Stimulated activated CD4-positive, alpha-beta T cell treated with anti-CD3 and anti-CD28 coated beads, Interleukin-1b, Interleukin-23, amount 100 ng/mL, for 48 hours (primary cell): ENCODE measurements at places on chromosomes 7 and 10.

GRCh38 chr10:87706731-87707130 is 47.1 kb downstream of the PAPSS2 start:
- no peak for DNase-seq

- no peak for DNase-seq
These were observed 385.6 kb downstream of the DNAJB6 start for GRCh38 chr7:157722137-157723060.

DNA sequence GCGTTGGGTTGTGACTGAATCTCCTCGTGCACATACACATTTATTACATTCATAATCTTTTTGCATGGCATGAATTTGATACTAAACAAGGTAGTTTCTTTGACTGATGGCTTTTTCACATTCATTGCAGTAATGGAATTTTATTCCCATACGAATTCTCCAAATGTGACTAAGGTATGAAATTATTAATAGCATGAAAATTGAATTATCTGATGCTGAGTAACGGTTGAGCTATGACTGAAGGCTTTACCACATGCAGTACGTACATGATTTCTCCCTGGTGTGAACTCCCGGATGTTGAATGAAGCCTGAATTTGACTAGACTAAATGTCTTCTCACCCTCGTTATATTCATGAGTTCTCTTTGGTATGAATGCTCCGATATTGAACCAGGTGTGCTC is 104.4 kb upstream of the C1GALT1 start:
- DNase-seq = no peak

DNA sequence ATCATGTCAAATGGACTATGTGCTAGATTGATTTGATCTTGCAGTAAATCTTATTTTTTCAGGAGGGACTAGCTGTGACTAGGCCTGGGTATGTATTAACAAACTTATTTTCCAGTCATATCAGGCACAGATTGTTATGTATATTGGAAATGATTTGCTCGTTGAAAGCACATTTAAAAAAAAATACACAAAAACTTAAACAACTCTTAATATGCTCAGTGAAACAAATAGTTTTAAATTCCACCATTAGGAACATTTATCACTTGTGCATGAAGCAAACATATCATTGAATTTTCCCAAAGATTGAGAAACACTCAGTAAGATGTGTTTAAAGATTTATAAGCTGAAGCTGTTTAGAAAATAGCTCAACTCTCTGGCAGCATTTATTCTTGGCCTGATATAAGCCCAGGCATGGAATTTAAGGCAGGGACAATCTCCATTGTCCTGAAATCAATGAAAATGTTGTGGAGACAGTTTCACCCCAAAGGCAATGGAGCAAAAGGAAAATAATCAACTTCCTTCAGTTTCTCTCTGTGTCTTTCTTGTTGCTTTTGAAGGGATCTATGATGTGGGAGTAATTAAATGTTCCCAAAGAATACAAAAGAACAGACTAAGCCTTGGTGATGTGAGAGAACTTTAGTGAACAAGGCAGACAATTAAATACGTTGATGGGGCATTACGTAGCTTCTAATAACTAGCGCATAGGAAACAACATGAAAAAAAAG is 250.3 kb downstream of the GPR37 start:
- DNase-seq = no peak

DNA sequence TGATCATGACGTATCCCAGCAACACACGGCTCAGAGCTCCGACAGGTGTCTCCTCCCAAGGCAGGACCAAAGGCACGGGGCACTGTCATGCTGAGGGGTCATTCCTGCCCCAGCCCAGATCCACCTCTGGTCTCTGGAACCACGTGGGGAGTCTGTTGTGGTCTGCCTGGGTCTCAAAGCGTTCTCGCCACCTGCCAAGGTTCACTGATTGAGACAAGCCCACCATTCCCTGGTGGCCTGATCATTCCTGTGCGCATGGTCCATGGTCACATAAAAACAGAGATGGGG is 83.5 kb downstream of the HIPK2 start:
- DNase-seq = no peak

GRCh38 chr7:101671371-101672356 is 42.6 kb upstream of the MYL10 start:
- no peak for DNase-seq

GRCh38 chr10:5944389-5945189 is 32.8 kb downstream of the IL15RA start:
- no peak for DNase-seq

DNA sequence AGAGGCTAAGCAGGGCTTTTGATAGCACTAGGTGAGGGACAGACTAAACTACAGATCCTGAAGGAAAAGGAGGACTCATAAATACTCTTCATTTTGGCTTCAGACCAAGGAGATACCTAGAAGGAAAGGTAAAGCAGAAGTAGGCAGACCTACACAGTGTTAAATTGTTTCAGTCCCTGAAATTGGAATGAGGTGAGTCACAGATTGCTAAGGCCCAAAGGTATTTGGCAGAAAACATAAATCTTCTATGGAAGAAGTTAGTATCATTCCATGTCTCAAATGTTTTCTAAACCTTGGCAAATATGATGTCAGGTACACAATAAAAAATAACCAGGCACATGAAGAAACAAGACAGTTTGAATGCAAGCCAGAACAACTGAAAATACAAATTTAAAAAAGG is 30.0 kb downstream of the MTERF1 start:
- DNase-seq = no peak

GRCh38 chr10:130820880-130821482 is 490.5 kb downstream of the TCERG1L start:
- no peak for DNase-seq

DNA sequence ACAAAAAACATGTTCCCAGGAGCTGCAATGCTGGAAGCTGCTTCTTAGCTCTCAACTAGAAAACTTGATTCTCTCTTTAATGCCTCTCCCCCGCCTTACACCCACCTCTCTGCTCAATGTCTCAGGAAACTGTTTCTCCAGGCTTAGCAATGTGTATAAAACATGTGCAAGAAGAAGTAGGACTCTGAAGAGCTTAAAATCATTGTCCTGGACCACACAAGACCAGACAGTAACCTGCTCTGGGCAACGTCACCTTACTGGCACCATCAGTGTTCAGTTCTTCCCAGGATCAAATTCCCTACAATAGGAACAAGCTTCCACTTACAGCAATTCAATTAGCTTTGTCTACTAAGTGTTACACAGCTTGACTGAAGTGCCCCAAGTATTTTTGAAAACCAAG is 104.9 kb downstream of the RAPGEF5 start:
- no peak for DNase-seq

GRCh38 chr7:153103202-153103601 is 343.6 kb downstream of the ACTR3B start:
- DNase-seq = no peak

DNA sequence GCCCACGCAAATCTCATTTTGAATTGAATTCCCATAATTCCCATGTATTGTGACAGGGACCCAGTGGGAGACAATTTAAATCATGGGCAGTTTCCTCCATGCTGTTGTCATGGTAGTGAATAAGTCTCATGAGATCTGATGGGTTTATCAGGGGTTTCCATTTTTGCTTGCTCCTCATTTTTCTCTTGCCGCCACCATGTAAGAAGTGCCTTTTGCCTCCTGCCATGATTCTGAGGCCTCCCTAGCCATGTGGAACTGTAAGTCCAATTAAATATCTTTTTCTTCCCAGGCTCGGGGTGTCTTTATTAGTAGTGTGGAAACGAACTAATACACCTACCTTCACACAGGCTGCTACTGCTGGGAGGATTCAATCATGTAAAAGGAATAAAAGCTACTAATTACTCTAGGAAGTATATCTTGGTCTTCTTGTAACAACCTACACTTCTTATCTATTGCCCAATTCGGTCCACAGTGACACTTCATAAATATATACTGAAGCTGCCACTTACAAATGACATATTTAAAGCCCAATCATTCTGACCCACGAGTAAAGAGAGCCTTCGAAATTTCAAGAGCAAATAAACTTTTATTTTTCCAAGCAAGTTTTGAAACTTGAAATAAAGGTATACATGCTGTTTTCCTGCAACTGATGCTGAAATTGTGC is 100.3 kb upstream of the ASAH2 start:
- no peak for DNase-seq

DNA sequence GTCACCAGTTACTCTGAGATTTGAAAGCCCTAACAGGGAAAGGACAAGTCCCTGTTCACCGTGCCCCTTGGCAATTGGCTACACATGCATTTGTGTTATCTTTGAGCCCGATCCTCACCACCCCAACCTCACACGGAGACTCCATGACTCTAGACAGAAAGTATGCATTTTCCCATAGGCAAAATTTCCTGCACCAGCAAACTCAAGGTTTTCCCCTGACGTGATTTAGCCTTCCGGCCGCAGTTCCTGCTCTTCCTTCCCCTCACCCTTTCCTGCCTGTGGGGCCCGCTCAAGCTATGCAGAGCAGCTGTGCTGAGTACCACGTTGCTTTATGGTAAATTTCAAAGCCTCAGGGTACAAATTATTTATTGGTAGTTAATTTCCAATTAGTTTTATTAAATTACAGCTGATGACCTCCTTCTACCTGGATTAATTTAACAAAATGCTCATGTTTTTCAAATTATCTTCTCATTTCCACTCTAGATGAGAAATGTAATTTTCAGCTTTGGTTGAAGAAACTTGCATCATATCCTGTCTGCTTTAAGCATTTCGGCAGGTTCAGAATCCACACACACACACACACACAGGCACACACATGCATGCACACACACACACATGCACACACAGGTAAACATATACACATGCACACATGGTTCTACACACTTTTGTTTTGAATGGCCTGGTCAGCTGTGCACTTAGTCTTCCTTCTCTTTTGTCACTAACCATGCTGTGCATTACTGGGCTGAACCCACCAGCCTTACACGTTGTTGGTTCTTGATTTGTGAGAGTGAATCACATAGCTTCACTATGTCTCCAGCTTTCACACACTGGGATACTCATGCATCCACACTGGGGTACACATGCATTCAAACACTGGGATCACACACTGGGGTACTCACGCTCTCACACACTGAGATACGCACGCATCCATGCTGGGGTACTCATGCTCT is 283.1 kb upstream of the PITRM1 start:
- DNase-seq = no peak

DNA sequence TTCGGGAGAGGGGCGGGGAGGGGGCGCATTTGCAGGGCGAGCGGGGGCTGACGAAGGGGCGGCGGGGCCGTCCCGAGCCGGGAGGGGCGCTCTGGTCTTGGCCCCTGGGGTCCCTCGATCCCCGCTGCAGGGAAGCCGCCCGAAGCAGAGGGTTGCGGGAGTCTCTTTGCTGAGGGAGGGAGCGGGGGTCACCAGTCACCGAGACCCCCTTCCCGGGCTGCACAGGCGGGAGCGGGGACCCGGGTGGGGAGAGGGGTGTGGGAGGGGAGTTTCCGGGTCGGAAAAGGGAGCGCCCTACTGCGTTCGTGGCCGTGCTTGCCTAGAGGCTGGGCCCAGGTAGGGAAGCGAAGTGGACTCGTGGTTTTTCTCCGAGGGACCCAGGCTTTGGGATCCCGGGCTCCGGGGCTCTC is 422 bp downstream of the AP1S1 start:
- no peak for DNase-seq

- no peak for DNase-seq
These were observed 6.7 kb downstream of the PON3 start for GRCh38 chr7:95389516-95389915.

DNA sequence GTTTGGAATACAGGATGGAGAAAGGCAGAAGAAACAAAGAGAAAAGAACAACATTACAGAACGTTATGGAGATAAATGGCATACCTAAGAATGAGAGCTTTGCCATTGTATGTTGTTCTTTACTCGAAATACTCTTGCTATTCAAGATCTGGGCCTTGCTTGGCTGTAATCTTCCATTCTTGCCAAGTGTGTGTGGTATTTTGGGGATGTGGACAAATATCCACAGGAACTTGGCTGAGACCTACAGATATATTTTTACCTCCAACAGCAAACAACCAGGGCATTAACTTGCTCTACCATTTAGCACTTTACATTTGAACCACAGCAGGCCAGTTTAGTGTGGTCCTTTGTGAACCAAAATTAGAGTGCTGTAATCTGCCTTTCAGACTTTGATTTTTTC is 76.3 kb downstream of the DKK1 start:
- no peak for DNase-seq

GRCh38 chr7:6164491-6164890 is 107.9 kb downstream of the CYTH3 start:
- no peak for DNase-seq

- DNase-seq = no peak
These were observed 45.6 kb upstream of the C1GALT1 start for GRCh38 chr7:7136466-7137381.

DNA sequence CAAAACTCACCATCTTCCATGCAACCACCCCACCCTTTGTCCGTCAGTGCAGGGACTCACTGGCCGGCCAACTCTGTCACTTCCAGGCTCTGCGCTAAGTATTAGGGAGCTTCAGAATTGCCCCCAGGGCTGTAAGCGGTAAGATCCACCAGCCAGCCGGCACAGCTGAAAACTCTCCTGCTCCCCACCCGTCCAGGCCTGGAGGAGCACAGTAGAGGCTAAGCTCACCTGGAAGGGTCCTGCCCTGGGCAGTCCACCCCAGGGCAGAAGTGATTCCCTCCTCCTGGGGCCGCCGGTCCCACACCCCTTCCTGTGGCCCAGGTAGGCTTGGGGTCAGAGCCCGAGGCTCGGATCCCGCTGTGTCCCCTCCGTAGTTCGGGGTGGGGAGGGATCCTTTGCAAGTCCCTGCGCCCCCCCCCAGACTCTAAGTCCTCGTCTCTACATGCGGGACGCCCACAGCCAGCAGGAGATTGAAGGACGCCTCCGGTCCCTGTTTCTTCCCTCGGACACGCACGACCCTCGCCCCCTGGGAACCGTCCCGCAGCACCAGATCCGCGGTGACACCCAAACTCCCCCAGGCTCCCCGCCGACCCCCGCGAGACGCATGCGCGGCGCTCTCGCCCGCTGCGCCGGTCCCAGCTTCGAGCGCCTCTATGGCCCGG is 138.9 kb downstream of the ARHGAP22 start:
- DNase-seq = no peak

GRCh38 chr7:106485031-106485551 is 175.9 kb downstream of the CCDC71L start:
- DNase-seq = no peak

DNA sequence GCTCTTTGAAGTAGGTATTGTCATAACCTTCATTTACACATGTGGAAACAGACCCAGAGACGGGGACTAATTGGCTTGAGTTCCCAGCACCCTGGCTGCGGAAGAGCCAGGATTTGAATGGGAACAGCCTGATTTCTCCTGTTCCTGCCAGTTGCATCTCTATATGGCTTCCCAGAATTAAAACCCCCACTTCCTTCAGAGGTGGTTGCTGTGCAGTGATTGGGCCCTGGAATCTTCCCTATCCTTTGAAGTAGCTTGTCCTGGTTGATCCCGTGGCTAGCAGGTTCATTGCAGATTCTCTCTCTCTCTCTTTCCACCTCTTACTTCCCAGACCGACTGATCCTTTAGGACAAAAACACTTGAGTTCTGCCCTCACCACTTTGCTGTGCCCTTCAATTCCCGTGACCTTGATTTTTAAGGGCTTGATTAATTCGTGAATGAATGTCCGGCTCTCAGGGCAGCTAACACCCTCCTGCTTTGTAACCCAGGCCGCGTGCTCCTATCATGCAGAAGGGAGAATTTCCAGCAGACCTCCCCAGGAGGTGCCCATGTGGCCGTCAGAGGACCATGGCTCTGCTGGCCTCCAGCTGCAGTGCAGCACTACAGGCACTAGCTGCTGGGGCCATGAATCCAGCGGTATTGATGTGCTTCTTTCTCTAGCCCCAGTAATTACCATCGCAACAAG is 120.6 kb upstream of the AGK start:
- DNase-seq = no peak
